ENCODE measurements at places on chromosomes 4 and X.

GRCh38 chr4:165514739-165515138 is 135.9 kb downstream of the CPE start:
- DNase-seq: no peak

DNA sequence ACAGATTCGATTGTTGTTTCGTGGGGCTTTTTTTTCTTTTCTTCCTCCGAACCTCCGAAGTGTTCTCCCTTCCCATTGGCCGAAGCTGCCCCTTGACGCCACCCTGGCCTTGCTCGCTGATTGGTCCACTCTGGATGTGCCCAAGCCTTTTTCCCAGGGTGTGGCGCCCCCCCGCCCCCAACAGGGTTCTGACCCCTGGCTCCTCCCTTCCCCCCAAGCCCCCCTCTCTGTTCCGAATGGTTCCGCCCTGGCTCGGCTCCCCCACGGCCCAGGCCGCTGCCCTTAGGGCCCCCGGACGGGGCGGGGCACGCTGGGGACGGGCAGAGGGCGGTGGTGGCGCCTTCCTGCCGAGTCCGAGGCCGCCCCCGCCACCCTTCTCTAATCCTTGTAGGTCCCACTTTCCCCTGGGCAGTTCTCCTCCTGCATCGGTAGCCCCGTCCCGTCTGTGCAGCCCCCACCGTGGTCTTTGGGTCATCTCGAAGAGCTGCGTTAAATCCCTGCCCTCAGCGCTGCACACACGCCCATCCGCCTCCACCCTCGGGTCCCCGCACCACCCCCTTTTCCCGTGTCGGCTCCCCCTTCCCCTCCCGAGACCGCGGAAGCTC is 25.5 kb downstream of the UTP14A start:
- peak; percentile 92 for DNase-seq

- no peak for DNase-seq
Observed at GRCh38 chr4:115213716-115214115, 100.3 kb upstream of the NDST4 start.

DNA sequence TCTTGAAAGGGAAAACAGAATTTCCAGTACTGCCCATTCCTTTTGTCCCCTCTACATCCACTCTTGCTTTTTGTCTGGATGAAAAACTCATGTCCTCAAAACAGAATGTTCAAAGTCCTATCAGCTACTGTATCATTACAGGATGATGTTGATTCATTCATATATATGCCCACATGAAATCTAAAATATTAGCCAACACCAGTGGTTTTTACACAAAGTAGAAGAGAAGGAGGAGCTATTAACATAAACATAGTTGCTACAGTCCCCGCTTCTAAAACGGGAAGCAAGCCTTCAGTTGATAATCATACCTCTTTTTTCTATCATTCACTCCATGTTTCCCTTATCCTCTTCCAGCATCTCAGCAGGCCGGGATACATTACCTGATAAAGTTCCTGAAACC is 7.7 kb upstream of the THOC2 start:
- DNase-seq: no peak

DNA sequence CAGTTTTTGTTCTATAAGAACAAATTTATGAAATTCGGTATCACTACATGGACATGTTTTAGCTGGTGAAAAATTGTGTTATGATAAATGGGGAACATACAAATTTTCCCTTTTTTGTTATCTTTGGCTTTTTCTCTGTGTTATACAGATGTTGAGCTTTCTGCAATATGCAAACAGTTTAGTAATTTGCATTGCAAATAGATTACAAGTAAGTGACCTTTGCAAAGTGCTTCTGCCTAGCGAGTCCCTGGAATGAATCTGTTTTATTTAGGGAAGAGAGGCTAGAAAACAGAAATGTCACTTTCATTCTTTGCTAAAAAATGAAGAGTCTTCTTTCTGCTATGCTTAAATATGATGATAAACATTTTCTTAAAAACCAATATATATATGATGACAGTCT is 461.0 kb downstream of the RPA4 start:
- no peak for DNase-seq

- DNase-seq: no peak
Observed at GRCh38 chrX:2767631-2768455, 16.0 kb downstream of the XG start.

GRCh38 chr4:152594057-152594456 is 58.2 kb upstream of the FBXW7 start:
- no peak for DNase-seq

GRCh38 chr4:41512136-41512535 is 25.8 kb upstream of the LIMCH1 start:
- DNase-seq: no peak

DNA sequence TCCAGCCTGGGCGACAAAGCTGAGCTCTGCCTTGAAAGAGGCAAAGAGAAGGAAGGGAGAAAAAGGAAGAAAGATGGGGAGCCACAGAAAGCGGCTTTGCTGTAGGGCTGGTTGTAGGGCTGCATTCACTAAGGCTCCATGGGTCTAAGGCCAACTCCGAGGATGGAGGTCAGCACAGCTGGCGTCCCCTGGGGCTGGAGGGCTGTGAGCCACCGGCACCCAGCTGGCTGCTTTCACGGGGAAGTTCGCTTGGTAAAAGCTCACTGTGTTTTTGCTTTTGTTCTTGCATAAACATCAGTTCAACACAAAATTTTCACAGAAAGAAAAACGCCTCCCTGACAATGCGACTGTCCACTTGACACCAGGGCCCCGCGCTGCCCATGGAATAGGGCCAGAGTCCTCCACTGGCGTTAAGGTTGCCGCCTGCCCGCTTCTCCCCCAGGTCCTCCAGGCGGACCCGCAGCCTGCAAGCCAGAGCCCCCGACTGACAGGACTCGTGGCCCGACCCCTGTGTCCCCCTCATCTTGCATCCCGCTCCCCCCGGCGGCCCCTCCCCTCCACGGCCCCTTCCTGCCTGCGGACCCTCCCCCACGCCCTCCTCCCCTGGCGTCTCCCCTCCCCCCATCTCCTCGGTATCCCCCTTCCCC is 1.1 kb downstream of the RNF212 start:
- DNase-seq: no peak

DNA sequence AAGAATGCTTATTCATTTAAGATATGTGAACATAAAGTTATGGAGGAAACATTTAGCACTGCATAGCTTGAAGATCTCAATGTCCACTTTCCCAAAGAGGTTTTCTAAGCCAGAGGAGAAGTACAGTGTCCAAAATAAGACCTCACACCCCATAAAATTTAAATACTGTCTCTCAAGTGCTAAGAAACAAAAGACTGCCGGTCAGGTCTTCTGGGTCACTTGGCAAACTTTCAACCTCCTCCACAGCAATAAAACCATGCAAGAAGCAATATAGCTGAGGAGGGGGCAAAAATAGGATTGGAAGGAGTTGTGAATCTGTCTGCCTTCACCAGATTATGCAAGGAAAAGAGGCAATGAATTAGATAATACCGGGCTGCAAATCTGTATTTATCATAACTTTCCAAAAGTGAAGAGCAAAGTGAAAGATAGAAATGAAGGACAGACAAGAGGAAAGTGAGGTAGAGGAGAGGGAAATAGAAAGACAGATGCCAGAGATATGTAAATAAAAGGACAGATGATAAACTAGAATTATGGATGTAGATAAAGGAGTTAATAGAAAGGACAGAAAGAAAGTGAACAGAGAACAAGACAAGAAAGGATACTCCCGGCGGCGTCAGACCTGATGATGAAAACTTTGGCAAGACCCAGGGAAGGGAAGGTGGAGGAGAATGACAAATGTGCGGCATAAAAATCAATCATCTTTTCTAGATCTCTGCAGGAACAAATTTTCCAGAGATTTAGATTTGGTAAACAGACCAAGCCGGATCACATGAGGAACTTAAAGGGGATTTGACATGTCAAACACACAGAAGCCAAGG is 152.7 kb upstream of the FAM241A start:
- DNase-seq: no peak

GRCh38 chrX:103628386-103629317 is at the start of gene TCEAL1:
Gene TCEAL1, plus strand, starts transcription at chrX:103628975. Its CDS starts 942 bp downstream, at chrX:103629917.
- DNase-seq: peak; percentile 73

DNA sequence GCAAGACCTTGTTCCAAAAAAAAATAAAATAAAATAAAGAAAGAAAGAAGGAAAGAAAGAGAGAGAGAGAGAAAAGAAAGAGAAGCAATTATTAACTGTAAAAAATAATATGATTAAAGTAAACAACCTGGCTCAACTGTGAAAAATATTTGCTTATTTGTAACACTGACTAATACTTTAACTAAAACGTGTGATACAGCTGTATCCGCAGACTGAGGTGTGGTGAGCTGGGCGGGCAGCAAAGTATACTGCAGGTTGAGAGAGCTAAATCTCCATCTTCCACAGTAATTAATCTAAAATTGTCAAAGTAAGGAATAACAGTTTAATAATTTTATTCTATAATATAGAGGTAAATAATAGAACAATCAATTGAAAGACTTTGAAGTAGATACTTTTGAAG is 145.5 kb upstream of the FAM241A start:
- DNase-seq: no peak

DNA sequence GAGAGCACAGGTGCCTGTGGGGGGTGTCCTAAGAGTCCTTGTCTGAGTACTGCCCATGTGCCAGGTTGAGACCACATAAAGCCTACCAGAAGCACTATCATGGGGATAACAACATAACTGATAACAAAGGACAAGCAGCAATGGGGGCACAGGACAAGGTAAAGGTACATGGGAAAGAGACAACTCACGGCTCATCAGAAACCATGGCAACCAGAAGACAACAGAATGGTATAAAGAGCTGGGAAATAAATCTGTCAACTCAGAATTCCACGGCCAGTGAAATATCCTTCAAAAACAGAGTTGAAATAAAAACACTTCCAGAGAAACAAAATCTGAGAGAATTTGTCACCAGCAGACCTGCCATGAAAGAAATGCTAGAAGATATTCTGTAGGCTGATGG is 20.0 kb downstream of the CENPU start:
- DNase-seq: no peak

GRCh38 chrX:37883196-37883595 is 35.8 kb upstream of the DYNLT3 start:
- no peak for DNase-seq

GRCh38 chr4:26206339-26206738 is 114.5 kb upstream of the RBPJ start:
- DNase-seq: peak; percentile 51

GRCh38 chr4:41883988-41884734 is 51.1 kb upstream of the TMEM33 start:
- DNase-seq: no peak

GRCh38 chr4:7652451-7652881 is 217.7 kb upstream of the PSAPL1 start:
- no peak for DNase-seq

GRCh38 chr4:47120783-47121182 is 89.4 kb downstream of the GABRB1 start:
- no peak for DNase-seq

DNA sequence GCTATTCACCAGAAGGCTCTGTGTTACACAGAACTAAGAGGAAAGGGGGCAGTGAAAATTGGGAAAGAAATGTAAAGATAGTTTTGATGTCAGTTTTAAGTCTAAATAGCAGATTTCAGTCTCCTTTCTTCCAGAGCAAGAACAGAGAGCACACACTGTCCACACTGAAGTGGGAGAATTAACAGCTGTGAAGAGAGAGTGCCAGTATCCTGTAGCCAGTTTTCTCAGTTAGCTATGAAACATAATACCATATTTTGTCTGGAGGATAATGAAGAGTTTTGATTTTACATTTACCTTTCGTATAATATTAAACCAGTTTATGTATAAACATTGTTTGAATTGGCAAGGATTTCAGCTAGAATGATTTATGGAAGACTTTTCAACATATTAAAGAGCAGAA is 35.1 kb downstream of the FBXO8 start:
- no peak for DNase-seq

- peak; percentile 64 for DNase-seq
Observed at GRCh38 chr4:83771113-83771705, 235.3 kb downstream of the GPAT3 start.

- peak; percentile 46 for DNase-seq
Observed at GRCh38 chr4:128782076-128782715, 27.3 kb upstream of the JADE1 start.

DNA sequence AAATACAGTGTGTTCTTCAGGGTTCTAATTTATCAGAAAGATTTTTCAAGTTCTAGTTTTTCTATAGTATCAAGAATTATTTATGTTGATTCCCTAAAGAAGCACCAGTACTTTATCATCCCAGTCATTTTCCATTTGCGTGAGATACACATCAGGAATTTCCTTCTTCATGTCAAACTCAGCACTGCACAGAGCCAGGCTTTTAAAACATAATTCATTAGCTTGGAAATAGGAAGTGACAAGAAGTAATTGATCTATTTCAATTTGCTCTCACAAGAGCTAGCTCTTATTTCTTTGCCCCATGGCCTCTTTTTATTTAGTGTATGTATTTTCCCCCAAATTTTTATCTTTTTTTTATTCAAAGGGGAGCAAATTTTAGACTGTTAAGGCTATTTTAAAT is 13.0 kb upstream of the SLC10A4 start:
- DNase-seq: no peak

DNA sequence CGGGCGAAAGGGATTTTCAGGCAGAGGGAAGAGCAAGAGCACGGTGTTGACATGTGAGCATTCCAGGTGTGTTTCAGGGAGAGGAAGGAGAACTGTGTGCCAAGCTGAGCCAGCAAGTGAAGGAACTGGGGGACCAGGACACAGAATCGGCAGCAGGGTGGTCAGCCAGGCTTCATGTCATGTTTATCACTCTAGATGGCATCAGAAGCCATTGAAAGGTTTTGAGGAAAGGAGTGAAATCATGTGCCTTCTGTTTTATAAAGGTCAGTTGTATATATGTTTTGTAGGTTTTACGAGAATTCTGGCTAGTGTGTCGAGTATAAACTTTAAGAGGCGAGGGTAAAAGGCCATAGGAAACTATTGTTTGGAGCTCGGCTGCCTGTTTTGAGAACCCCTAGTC is 682.3 kb downstream of the TRIML1 start:
- no peak for DNase-seq

GRCh38 chr4:504076-504475 is 5.1 kb downstream of the PIGG start:
- no peak for DNase-seq

- no peak for DNase-seq
Observed at GRCh38 chr4:84691800-84692199, 108.9 kb downstream of the CDS1 start.

DNA sequence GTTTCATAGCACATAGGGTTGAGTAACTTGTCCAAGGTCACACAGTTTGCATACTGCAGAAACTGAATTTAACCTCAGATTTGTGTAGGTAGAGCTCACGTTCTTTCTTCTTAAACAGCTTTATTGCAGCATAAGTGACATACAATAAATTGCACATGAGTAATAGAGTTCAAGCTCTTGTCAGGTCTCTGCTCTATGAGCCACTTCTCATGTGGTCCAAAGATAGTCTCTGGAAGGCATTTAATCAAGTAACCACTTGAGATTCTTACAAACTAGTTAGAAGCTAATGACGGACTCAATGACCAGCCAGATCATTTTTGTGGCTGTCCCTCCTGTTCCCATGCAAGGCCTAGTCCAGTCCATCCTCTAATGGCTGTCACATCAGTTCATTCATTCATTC is 68.9 kb downstream of the MAOB start:
- DNase-seq: no peak

- no peak for DNase-seq
Observed at GRCh38 chrX:8273451-8273895, 102.4 kb upstream of the VCX2 start.
